Cardiac septum (tissue), 1 donor: ENCODE measurements at places on chromosomes 1 and 21. TPM values are rescaled to one million over a fixed set of nuclear protein-coding genes. Genes with fewer than 3 reads are reported as not detected.

DNA sequence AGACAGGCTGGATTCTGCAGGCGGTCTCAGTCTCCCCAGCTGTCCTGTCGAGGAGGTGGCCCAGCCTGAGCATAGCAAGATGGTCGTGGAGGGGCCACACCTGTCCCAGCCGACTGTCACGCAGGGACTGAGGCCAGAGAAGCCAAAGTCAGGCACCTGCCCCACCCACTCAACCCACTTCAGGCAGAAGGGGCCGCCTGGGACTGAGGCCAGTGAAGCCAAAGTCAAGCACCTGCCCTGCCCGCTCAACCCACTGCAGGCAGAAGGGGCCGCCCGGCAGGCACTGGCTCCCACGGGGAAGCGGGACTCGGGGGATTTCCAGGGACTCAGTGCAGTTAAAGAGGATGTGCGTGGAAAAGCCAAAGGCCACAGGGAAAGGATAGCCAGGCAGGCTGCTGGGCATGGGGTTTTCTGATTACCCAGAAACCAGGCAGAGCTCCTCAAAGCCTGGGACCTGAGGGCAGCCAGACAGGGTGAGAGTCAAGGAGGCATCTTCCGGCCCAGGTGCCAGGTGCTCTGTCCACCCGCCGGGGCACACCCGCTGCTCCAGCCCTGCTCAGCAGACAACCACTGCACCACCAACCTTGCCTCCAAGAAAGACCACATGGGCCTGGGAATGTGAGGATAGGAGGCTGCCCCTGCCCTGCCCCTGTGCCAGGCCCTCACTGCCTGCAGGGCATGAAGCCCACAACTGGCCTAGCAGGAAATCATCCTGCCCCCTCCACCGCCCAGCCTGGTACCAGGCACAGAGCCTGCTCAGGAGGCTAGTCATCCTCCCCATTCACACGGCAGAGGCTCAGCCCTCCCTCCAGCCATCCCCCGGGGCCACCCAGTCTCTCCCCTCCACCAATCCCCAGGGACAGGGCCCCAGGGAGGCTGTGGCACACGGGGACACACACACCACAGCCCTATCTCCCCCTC is 41.0 kb downstream of the MEGF6 start:
- no peak for DNase-seq

SPRR3 gene
- total RNA-seq = not detected

DNA sequence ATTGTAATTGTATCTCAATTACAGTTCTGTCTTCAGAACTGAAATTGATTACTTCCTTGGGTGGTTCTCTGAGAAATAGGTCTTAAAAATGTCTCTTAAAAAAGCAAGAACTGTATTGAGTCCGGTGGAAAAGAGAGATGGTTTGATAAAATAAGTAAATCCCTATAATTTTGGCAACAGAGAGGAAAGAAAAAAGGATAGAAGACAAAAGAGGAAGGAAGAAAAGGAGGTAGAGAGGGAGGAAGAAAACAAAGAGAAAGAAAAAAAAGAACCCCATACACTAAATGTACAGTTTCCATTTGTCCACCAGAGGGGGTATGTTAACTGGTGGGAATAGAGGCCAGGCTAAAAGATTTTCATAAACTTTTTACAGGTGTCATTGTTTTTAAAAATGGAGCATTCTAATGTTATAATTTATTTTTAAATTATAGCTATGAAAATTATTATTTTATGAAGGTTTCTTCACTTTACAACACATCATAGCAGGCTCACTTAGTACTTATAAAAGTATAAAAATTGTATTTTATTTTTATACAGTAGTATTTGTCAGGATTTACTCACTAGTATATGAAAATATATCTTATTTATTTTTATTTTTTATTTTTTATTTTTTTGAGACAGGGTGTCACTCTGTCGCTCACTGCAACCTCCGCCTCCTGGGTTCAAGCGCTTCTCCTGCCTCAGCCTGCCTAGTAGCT is 2.1 kb upstream of the UBE2T start:
- no peak for DNase-seq

GRCh38 chr1:106173101-106173500 is 883.4 kb upstream of the PRMT6 start:
- DNase-seq = no peak

SZRD1 gene
- 101 TPM for total RNA-seq

IRF6 gene
- total RNA-seq = 34.0 TPM

DNA sequence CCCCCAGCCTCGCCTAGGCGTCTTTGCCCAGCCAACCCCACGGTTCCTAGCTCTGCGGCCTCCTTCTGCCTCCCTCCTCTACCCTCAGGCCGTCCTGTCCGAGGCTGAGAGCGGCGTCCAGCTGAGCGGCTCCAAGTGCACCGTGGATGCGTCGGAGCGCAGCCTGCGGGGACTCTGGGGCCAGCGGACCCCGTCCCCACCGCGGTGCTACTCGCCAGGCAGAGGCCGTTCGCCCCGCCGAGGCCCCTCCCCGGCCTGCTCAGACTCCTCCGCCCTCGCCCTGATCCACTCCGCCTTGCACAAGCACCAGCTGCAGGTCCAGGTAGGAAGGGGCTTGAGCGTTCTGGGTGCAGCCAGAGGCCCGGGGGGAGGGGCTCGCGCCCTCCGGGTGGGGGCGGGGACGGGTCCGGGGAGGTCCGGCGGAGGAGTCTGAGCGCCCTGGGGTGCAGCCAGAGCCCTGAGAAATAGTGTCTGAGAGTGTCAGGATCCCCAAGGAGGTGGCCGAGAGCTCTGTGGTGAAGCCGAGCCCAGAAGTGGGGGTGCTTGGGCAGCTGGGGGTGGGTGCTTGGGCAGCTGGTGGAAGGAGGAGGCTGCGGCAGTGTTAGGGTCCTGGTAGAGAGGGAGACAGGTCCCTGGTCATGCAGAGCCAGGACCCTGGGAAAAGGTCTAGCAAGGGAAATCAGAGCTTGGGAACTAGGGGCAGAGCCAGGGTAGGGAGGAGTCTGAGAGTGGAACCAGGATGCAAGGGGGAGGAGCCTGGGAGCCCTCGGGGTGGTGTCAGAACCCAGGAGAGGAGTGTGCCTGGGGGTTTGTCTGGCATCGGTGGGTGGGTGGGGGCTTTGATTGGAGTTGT is 3.2 kb upstream of the NBPF3 start:
- DNase-seq = no peak

DNA sequence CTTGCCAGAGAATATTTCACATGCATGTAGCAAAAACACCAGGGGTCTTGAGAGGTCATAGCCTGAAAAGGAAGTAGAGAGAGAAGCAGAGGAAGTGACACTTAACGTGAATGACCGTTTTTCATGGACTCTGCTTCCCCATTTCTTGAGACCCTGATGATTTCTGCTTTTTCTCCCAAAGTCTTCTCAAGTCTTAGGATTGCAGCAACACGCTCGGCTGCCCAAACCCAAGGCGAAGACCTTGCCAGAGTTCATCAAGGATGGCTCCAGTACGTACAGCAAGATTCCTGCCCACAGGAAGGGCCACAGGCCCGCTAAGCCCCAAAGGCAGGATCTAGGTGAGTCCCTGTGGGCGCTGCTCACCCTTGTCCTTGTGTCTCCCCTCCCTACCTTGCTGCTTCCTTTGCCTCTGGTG is 12.8 kb downstream of the THEMIS2 start:
- no peak for DNase-seq

CRP gene
- not detected for total RNA-seq

- DNase-seq = no peak
Measured at GRCh38 chr1:84090447-84091245, 53.4 kb upstream of the PRKACB start.

- DNase-seq = no peak
Measured at GRCh38 chr1:167620002-167620401, 10.0 kb upstream of the RCSD1 start.

GRCh38 chr1:58789996-58790660 is 6.3 kb upstream of the JUN start:
- no peak for DNase-seq

GRCh38 chr1:203516184-203516583 is 22.2 kb downstream of the OPTC start:
- no peak for DNase-seq

ADAM30 gene
- 0.11 TPM for total RNA-seq

MYOC gene
- 21.0 TPM for total RNA-seq

DNA sequence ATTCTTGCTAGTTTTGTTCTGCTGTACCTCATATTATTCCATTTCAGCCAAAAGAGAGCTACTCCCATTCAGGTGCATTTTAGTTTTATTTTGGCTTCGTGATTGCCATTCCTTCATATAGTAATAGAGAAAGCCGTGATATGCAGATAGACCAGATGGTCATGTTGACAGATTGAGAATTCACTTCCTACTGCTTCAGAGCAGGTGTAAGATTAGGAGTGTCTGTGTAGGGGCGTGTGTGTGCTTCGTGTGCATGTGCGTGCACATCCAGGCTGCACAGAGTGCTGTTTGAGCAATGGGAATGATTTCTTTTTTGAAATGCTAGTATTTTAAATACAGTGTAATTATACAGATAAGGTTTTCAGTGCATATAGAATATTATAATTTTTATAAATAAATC is 10.3 kb downstream of the NFIA start:
- DNase-seq = no peak

- no peak for DNase-seq
Measured at GRCh38 chr1:203858055-203858454, 3.3 kb upstream of the SNRPE start.

GRCh38 chr1:64574301-64574700 is 104.4 kb downstream of the CACHD1 start:
- no peak for DNase-seq

DNA sequence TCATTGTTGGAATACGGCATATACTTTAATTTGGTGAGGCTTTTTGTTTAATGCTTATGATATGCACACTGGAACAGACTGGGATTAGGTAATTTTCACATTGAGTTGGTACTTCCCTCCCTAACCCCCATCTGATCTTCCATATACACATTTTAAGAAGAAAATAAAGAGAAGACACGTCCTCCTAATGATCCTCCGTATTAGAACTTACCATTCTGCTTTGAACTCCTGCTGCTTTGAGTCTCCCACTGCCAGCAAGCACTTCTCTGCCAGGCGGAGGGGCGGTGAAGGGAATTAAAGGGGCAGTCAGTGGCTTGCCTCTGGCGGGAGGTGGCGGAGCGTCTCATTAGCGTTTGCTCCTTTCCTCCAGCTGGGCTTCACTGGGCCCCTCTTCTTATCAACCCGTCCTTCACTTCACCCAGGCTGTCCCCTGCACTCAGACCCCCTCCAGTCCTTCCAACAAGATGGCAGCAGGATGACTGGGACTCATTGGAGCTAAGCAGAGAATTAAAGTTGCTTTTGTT is 433.4 kb downstream of the KIF26B start:
- no peak for DNase-seq

- peak; percentile 64 for DNase-seq
Measured at GRCh38 chr21:46118316-46119143, 20.6 kb downstream of the COL6A2 start.

ZMYND12 gene
- total RNA-seq = 1.6 TPM

MTARC2 gene
- total RNA-seq = 22.1 TPM

- no peak for DNase-seq
Measured at GRCh38 chr1:172727956-172728603, 69.2 kb downstream of the FASLG start.
